Stimulated activated CD4-positive, alpha-beta T cell treated with anti-CD3 and anti-CD28 coated beads, Interleukin-15, amount 100 ng/mL, for 24 hours (primary cell): ENCODE measurements at places on chromosomes 1 and 21.

- no peak for DNase-seq
Observed at GRCh38 chr1:70041317-70042045, 163.9 kb downstream of the LRRC40 start.

- peak; percentile 44 for DNase-seq
Observed at GRCh38 chr1:245051349-245052221, 103.2 kb upstream of the KIF26B start.

GRCh38 chr1:115198938-115199337, 109.6 kb upstream of the TSPAN2 start:
- DNase-seq: no peak

DNA sequence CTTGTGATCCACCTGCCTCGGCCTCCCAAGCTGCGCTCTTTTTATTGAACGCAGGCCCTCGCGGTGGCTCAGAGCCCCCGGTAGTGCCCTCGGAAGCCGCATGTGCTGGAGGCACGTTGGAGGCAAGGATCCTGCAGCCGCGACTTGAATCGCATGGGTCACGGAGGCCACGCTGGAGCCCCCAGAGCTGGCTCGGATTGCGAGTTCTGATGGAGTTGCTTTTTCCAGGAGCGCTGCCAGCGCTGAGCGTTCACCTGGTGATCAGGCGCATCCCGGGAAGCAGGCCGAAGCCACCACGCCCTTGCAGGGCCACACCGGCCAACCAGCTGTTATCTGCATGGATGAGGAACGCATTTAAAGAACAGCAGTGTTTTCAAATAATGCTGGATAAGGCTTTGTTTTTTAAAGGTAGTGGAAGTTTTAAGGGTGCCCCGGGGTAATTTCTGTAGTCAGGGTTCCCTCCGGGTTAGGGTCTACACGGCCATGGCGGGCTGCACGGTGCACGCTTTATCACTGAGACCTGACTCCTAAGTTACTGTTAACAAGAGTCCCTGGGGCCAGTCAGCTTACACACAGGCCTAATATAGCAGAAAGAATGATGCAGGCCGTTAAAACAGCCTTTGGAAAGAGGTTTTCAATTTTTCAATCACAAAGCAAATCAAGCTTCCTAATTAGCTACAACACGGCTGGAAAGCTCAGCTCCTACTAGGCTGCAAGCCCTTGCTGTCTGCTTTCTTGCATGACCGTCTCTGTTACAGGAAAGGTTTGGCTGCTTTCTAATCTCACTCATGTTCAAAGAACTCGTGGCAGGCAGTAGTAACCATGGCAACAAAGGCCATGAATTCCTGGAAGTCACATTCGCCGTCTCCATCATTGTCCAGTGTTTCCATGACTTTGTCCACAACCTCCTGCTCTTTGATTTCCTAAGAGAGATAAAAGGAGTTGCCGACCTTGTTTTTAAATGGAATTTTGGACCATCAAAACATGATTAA, 6.0 kb downstream of the S100B start:
- DNase-seq: no peak

DNA sequence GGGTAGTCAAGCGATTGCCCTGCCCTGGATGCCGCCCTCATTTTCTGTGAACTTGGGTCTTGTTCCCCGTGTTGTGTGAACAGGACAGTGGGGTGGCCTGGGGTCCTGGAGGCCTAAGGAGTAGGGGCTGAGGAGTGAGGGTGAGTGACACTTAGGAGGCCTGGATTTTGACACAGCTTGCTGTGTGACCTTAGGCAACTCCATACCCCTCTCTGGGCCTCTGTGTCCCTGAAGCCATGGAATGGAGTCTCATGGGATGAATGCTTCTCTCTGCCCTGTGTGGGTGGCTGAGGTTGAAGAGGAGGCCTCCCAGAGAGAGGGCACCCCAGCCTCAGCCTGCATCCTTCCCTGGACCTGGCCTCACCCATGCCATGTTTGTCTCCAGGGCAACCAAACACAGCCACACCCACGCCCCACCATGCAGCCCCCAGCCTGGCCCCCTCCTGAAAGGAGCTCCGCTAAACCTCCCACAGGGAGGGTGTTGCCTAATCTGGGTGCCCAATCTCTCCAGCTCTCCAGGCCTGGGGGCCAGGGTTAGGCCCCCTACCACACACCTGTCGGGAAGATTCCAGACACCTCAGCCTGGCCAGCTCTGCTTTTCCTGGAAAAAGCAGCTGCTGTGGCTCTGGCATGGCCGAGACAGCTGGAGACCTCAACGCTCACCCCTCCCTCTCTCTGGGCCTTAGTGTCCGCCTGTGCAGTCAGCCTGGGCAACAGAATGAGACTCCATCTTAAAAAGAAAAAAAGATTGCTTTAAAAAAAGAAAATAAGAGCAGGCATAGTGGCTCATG, 9.9 kb downstream of the MYOM3 start:
- DNase-seq: no peak

GRCh38 chr1:167562702-167563101, 9.1 kb upstream of the CREG1 start:
- no peak for DNase-seq

DNA sequence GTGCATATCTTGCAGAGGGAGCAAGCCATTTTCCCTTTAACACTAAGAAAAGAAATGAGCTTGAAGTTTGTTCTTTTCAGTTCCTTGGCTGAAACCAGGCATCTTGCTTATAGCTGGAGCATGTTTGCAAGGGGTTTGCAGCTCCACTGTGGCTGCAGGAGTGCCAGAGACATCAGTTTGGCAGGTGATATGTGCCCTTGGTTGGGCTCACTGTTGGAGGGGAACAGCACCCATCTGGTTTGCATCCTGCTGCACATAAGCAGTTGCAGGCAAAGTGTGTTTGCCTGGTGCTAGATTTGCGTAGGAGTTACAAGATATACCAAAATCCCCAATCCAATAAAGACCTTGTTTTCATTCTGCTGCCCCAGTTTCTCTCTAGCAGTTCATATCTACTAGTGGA, 47.8 kb upstream of the IKBKE start:
- no peak for DNase-seq
